ENCODE measurements at places on chromosomes 13 and 19.

GRCh38 chr13:81990652-81991051 lies 1649.7 kb upstream of the SPRY2 start:
- no peak overlapping the region for H3K4me3 ChIP-seq
- no peaks in the 10 kb centered on the region for H3K4me1 ChIP-seq
- H3K27me3 ChIP-seq, result no peaks in the 10 kb centered on the region

- no peak overlapping the region for H3K4me3 ChIP-seq
- no peaks in the 10 kb centered on the region for H3K36me3 ChIP-seq
- no peaks in the 10 kb centered on the region for H3K27me3 ChIP-seq
- DNase-seq, result no peak
- H3K4me1 ChIP-seq, result no peaks in the 10 kb centered on the region
- no peak overlapping the region for H3K27ac ChIP-seq
Measured at GRCh38 chr13:64506246-64506645, 2723.9 kb downstream of the PCDH9 start.

DNA sequence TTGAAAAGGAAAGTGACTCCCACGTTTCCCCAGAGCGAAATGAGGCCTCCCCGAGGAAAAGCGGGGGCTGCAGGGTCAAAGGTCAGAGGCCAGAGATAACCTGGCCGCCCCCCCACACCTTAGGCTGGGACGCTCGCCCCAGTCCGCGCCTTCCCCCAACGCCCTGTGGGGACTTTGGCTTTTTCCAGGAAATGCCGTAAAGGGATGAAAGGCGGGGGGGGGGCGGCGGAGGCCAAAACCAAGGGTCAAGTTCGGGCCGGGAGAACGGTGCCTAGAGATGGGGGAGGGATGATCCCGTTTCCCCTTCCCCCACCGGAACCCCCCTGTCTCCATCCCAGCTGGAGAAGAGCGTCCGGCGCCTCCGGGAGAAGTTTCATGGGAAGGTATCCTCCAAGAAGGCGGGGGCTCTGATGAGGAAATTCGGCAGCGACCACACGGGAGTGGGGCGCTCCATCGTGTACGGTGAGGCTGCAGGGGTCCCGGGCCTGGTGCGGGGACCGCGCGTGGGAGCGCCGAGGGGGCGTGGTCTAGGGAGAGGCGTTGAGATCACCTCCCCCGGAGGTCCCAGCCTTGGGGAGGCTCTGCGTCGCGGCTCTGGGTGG lies 575 bp downstream of the SHFL start:
- H3K27ac ChIP-seq, result no peak overlapping the region
- H3K27me3 ChIP-seq, result no peaks in the 10 kb centered on the region

DNA sequence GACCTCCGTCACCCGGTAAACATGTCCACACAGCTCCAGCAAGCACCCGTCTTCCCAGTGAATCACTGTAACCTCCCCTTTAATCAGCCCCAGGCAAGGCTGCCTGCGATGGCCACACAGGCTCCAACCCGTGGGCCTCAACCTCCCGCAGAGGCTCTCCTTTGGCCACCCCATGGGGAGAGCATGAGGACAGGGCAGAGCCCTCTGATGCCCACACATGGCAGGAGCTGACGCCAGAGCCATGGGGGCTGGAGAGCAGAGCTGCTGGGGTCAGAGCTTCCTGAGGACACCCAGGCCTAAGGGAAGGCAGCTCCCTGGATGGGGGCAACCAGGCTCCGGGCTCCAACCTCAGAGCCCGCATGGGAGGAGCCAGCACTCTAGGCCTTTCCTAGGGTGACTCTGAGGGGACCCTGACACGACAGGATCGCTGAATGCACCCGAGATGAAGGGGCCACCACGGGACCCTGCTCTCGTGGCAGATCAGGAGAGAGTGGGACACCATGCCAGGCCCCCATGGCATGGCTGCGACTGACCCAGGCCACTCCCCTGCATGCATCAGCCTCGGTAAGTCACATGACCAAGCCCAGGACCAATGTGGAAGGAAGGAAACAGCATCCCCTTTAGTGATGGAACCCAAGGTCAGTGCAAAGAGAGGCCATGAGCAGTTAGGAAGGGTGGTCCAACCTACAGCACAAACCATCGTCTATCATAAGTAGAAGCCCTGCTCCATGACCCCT lies 9.0 kb upstream of the CEACAM5 start:
- no peak overlapping the region for H3K27ac ChIP-seq
- H3K36me3 ChIP-seq, result no peaks in the 10 kb centered on the region
- no peaks in the 10 kb centered on the region for H3K27me3 ChIP-seq
- H3K4me1 ChIP-seq, result no peaks in the 10 kb centered on the region

- no peaks in the 10 kb centered on the region for H3K27me3 ChIP-seq
- peak overlapping the region; percentile 8 for H3K4me3 ChIP-seq
- peak overlapping the region; percentile 73 for H3K27ac ChIP-seq
- peaks cover 20% of the 10 kb centered on the region for H3K4me1 ChIP-seq
- no peaks in the 10 kb centered on the region for H3K36me3 ChIP-seq
Measured at GRCh38 chr19:46954993-46955812, 64.4 kb upstream of the NPAS1 start.

GRCh38 chr13:99796175-99796819 lies 175.3 kb downstream of the ZIC5 start:
- no peak overlapping the region for H3K27ac ChIP-seq
- no peaks in the 10 kb centered on the region for H3K27me3 ChIP-seq
- H3K36me3 ChIP-seq, result no peaks in the 10 kb centered on the region
- no peak overlapping the region for H3K4me3 ChIP-seq
- peak; percentile 16 for DNase-seq

DNA sequence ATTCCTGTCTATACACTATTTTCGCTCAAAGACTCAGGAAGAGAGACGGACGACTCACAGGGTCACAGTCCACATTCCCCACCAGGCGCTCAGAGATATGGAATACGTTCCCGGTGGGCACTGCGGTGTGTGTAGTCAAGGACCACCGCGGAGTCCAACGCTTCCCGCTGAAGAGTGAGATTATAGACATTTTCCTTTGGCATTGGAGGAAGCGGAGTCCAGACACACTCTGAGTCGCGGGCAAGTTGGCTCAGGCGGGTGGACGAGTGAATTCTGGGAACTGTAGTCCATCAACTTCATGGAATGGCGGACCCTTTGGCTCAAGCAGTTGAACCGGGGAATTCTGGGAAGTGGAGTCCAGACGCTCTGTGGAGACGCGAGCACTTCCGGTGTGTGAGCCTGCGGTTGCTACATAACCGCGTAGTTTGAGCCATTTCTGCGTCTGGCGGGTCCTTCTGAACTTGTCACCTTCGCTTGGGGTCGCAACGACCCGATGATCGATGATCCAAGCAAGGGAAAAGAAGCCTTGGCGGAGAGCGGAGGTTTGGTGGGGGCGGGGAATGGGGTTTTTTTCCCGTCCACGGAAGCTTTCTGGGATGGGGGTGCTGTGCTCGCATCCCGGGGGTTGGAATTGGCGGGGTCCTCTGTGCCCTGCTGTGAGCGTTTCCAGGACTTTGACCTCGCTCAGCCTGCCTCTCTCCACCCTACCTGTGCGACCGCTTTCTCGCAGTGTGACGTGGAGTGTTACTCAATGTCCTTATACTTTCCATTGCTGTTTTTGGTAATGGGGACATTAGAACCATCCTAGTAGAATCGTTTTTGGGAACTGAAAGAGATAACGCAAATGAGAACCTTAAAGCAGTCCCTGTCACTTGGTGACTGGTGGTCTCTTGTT lies at the start of gene ZNF230:
Gene ZNF230, plus strand, starts transcription at position 392 of the 895 bp plus-strand sequence. CDS start 4,122 bp downstream, outside the sequence.
- DNase-seq, result peak; percentile 96
- peaks cover 6% of the 10 kb centered on the region for H3K4me1 ChIP-seq
- peak within 1 kb of the TSS; percentile 86 for H3K4me3 ChIP-seq
- H3K27me3 ChIP-seq, result no peaks in the 10 kb centered on the region

DNA sequence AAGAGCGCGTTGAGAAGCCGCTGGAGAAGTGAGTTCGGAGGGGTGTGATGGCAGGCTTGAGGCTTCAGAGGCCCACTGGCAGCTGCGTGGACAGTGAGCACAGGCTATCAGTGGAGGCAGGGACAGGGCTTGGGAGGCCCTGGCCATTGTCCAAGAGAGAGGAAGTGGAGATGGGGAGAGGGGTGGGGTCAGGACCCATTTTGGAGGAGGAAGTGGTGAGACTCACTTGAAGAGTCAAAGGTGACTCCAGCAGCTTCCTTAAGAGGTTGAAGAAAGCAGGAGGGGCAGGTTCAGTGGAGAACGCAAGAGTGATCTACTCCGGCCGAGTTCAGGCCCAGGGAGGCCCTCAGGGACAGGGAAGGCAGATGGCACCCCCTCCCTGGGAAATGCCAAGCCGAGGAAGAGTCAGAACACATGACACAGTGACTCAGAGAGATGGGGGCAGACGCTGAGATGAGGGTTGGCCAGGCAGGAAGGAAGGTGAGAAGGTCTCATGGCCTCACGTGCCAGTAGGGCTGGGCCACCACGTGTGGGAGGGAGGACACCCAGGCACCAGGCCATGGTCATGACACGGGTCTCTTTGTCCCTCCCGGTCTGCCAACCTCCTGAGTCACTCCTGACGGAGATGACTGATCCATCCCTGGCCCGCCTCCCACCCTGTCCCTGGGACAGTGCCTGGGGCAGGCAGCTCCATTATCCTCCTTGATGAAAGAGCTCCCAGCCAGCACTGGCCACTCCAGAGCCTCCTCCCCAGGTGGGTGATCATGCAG lies 10.1 kb upstream of the CD22 start:
- H3K27me3 ChIP-seq, result peaks cover 3% of the 10 kb centered on the region
- H3K4me1 ChIP-seq, result peaks cover 5% of the 10 kb centered on the region
- no peaks in the 10 kb centered on the region for H3K36me3 ChIP-seq
- DNase-seq, result peak; percentile 48
- no peak overlapping the region for H3K4me3 ChIP-seq
- peak overlapping the region; percentile 19 for H3K27ac ChIP-seq

DNA sequence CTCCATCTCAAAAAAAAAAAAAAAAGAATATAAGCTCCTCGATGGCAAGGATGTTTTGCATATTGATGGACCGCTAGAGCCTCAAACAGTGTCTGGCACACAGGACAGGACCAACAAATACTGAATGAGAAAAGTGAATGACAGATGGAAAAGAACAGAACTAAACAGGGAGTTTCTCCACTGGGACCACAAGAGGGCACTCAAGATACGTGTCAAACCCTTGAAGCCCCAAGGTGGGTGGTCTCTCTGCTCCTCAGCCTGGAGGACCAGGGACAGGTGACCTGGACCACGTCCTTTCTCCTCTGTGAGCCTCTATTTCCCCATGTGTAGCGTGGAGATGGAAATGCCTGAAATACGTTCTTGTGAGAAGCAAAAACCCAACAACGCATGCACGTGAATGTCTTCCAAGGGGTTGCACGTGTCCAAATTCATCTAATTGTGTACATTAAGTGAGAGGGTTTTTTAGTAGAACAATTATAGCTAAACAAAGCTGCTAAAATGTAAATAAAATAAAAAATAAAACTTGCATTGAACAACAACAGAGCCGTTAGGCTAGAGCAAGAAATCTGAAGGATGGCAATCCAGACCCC lies 5.7 kb upstream of the CDC42EP5 start:
- peak; percentile 54 for DNase-seq
- no peaks in the 10 kb centered on the region for H3K27me3 ChIP-seq
- peaks cover 2% of the 10 kb centered on the region for H3K4me1 ChIP-seq
- no peak overlapping the region for H3K4me3 ChIP-seq
- no peak overlapping the region for H3K27ac ChIP-seq
- H3K36me3 ChIP-seq, result no peaks in the 10 kb centered on the region

- H3K36me3 ChIP-seq, result no peaks in the 10 kb centered on the region
- H3K4me3 ChIP-seq, result no peak overlapping the region
- no peak for DNase-seq
- H3K27ac ChIP-seq, result no peak overlapping the region
Measured at GRCh38 chr13:45231305-45231704, 30.5 kb upstream of the KCTD4 start.
